Femur (tissue), 1 donor: ENCODE measurements at places on chromosomes 6 and 20.

DNA sequence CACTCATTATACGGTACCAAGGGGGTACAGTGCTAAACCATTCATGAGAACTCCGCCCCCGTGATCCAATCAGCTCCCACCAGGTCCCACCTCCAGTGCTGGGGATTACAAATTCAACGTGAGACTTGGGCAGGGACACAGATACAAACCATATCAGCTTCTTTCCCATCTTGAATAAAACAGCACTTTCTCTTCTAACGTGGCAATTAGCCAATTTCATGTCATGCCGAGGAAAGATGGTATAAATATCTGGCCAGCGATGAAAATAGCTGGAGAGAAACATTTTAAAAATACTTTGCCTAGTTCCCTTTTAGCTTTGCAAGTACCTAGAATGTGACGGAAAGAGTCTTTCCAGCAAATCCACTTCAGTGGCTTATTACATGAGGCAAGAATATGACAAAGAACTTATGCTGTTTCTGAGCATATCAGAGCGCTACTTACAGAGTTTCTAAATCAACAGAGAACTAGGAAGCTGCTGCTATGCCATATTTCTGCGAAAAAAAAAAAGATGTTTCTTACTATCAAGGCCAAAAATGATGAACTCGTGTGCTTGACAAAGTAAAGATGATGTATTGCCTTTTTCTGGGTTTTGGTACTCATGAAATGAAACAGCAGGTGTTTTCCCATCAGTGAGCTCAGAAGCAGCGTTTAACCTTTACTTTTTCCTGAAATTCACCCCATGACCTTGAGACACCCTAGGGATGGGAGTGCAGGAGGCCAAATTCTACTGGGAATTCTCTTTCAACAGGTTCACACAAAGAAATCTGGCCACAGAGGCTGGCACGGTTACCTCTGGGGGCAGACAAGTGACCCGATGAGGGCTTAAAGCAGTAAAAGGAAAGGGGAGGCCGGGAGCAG, 37.9 kb downstream of the AGPAT4 start:
- DNase-seq = no peak

DNA sequence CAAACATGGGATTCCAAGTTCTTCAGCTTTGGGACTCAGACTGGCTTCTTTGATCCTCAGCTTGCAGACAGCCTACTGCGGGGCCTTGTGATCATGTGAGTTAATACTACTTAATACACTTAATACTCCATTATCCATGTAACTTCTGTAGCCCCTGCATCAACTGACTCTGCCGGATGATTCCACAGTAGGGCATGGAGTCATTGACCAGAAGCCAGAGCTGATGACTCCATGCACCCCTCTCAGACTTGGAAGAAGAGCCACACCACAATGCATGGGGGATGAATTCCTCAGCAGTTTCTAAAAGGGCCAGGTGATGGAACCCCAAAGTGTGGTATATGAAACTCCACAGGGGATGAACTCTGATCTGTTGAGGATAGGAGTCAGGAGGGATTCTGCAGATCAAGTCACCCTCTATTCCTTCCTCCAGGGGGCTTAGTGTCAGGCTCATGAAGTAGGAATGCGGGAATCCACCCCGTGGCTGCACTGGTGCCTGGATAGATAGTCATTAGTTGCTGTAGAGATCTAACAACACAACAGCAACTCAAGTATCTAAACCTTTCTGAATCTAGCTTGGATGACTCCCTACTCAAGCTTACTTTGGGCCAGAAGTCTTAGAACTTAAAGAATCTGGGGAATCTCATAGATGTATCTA, 70.2 kb downstream of the GPR6 start:
- DNase-seq = no peak

DNA sequence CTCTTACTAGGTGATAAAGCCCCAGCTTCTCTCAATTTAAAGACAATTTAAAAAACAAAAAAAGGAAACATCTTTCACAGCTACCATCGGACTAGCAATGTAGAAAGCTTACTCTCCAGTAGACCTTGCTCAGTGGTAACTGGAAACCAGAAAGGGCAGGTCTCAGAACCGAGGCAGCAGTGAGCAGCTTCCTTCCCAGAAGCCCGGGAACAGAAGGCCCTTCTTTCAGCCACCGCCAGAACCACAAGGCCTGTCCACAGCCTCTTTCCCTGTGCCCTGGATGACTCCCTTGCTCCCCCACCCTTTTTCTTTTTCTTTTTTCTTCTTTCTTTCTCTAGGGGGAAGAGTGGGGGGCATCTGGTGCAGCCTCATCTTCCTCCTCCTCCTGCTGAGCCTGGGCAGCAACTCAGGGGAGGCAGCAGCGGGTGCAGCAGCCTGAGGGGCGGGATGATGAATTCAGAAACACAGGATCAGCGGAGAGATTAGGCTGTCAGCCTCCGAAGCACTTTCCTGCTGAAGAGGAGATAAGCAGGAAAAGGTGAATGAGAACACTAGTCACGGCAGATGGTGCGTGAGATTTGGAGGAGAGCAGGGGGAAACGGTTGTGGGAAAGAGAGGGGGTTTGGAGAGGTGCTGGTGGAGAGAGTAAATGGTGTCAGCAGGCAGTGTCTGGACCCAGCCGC, 158.5 kb downstream of the ID4 start:
- no peak for DNase-seq

DNA sequence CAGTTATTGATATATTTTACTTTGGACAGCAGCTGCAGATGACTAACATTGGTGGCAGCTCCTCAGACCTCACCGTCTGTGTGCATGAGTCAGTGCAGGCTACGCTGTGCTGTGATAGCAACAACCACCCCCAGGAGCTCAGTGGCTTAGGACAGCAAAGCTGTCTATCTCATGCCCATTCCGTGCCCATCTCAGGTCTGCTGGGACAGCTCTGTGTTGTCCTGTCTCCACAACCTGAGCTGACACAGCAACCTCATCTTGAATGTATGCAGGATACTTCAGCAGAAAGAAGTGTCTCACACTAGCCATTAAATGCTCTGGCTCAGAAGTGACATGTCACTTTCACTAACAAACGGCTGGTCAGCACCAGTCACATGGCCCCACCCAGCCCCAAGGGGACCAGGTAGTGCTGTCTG, 47.7 kb downstream of the BANF2 start:
- no peak for DNase-seq

DNA sequence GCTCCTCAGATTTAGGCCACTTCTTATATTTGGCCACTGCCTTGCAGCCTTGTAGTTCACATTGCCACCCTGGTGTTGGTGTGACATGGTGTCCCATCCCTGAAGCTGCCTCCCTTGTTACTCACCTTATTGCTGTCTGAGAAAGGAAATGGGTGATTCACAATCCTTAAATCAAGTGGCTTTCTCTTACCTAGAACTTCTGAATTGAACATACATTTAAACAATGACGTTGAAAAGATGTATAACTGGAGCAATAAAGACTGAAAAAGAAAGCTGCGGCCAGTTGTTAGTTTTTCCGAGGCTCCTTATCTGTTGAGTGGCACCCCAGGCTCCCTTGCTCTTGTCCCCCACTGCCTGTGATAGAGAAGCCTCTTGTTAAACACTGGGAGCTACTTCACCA, 28.8 kb upstream of the GNRH2 start:
- DNase-seq = no peak

DNA sequence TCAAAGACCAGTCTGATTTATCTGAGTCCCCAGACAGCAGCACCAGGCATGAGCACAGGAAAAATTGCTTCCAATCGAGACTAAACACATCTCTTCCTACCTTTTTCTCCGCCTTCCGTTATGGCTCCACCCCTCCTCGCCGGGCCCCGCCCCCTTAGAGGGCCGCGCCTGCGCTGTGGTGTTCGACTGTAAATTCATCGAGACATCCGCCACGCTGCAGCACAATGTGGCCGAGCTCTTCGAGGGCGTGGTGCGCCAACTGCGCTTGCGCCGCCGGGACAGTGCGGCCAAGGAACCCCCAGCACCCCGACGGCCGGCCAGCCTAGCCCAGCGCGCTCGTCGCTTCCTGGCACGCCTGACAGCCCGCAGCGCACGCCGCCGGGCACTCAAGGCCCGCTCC, 8.9 kb downstream of the REM1 start:
- peak; percentile 72 for DNase-seq

DNA sequence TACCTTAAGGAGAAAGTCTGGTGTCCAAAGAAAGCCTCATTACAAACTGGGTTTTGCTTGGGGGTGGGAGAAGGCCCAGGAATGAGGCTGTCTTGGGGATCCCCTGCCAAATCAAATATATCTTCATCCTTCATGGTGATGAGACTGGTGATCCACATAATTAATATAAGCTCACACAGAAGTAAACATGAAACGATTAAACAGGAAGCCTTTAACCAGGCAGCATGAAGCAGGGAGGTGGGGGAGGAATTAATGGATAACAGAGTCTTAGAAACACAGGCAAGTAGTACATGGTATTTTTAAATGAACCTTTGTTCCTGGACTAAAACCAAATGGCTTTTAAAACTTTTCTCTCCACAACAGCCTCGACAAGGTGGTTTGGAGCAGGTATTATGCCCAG, 437.5 kb downstream of the TFAP2A start:
- no peak for DNase-seq

- peak; percentile 51 for DNase-seq
These were observed 205.1 kb upstream of the GMDS start for GRCh38 chr6:2450546-2450945.
